ENCODE measurements at places on chromosomes 3 and 15.

- DNase-seq: peak; percentile 66
These were observed 285.1 kb upstream of the CDIN1 start for GRCh38 chr15:36294359-36294758.

- peak; percentile 76 for DNase-seq
These were observed 19.1 kb upstream of the TM4SF18 start for GRCh38 chr3:149352556-149352955.

DNA sequence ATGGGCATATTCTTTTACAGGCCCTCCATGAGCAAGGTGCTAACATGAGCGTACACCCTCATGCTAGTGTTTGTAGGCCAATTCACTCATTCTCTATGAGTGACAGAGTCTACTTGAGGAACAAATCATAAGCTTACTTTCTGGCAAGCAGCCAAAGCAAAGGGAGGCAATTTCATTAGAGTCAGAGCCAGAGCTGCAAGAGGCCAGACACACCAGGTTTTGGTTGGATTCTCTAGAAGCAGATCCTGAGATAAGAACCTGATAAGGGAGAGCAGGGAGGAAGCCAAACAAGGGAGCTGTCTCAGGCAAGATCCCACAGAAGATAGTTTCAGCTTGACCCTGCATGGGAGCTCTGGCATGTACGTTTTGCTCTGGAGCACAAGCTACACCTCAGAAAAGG is 214.1 kb upstream of the CTNNB1 start:
- no peak for DNase-seq

- DNase-seq: no peak
These were observed 106.2 kb downstream of the TLE3 start for GRCh38 chr15:69991551-69991980.

GRCh38 chr3:157059661-157060060 is 100.3 kb downstream of the CCNL1 start:
- DNase-seq: no peak

DNA sequence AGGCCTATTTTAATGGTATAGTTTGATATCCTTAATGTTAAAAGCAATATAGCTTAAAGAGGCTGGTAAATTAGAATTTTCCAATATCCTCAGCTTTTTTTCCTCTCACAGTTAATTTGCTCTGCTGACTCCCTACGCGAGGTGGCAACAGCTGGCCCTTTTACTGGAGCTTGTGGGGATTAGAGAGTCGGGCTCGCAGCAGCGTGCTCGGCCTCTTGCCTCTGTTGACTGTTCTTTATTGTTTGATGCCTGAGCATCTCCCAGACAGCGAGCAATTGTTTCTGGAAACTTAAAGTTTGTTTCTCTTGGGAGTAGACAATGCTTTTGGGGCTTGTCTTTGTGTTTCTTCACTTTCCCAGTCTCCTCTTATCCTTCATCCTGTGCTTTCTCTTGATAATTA is 80.8 kb downstream of the OPA1 start:
- no peak for DNase-seq

DNA sequence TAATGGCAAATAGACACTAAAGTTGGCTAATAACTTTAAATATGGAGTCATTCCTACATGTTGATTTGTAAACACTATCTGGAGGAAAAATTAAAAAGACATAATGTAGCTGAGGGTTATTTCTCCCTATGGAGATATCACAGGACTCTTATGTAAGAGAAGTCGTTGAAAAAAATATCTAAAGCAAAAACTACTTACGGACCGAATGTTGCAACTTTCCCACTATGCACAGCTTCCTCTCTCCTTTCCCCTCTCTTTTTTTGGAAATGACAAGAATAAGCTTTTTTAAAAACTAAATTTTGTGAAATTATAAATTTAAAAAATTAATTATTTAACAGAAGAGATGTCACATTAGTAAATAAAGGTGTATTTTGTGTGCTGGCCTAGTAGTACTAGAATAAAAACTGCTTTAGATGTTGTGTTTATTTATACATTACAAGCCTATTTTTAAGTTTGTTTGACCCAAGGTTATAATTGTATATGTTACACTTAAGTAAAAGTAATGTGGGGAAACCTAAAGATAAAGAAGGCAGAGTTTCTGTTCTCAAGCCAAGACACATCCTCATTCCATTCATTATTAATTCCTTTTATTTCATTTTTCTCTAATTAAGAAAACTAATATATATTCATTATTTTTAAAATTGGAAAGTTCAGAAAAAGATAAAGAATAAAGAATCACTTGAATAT is 20.7 kb upstream of the PPARG start:
- peak; percentile 44 for DNase-seq

DNA sequence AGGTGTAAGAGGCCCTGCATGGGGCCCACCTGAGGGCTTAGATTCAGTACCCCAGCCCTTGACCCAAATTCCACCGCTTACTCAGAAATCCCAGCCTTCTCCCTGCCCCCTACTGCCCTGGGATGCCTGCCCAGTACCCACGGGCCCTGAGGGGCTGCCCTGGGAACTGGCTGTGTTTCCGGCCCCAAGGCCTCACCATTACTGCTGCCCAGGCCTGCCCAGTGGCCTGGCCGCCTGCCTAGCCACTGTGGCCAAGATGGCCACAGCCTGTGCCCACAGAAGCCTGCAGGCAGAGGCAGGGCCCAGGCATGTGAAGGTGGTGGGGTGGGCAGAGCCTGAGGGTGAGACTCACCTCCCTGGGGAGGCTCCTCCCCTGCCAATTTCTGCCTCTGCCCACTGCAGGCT is 6.1 kb upstream of the PRKCD start:
- DNase-seq: no peak

DNA sequence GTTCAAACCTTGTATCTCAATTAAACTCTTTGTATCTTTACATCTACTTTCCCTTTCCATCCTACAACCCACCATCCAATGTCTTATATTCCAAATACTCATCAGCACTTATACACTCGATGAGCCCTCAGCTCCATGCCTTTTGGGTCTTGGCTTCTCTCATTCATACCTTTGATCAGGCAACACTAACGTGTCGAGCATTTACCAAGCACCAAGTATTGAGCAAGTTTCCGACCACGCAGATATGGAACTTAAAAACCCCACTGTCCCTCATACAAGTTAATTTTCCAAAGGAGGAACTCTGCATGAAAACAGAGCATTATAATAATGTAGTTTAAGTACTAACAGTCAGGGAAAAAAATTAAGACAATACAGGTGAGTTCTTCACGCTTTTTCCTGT is 102.8 kb downstream of the IL1RAP start:
- DNase-seq: no peak

GRCh38 chr15:60673918-60674558 is 195.1 kb upstream of the ICE2 start:
- peak; percentile 90 for DNase-seq

DNA sequence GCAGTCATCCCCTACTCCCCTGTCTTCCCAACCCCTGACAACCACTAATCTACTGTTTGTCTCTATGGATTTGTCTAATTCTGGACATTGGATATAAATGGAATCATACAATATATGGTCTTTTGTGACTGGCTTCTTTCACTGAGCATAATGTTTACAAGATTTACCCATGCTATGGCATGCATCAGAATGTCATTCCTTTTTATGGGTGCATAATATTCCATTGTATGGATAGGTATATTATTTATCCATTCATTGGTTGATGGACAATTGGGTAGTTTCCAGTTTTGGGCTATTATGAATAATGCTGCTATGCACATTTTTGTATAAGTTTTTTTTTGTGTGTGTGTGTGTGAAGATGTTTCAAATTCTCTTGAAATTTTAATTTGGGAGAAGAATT is 16.6 kb upstream of the TTBK2 start:
- no peak for DNase-seq

GRCh38 chr15:64379216-64379960 is 1.9 kb downstream of the PCLAF start:
- DNase-seq: no peak

DNA sequence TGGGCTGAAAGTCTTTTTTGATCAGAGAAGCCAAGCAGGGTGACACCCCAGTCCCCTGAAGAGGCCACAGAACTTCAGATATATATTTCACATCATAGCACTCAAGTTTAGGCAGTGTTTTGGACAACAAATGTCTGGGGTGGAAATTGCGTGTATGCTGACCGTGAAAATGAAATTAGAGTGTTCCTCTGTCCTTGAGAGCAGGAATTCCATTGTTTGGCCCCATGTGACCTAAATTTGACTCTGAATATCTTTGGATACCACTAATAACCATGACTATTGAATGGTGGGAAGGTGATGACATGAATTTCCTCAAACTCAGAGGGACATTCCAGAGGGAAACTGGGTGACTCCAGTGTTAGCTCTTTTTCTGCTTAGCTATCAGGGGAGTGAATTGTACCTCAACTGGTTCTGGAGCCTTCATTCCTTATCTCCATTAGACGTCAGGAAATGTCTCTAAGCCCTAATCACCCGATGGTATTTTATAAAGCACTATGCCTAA is 263.5 kb upstream of the RASGRP1 start:
- DNase-seq: peak; percentile 47

DNA sequence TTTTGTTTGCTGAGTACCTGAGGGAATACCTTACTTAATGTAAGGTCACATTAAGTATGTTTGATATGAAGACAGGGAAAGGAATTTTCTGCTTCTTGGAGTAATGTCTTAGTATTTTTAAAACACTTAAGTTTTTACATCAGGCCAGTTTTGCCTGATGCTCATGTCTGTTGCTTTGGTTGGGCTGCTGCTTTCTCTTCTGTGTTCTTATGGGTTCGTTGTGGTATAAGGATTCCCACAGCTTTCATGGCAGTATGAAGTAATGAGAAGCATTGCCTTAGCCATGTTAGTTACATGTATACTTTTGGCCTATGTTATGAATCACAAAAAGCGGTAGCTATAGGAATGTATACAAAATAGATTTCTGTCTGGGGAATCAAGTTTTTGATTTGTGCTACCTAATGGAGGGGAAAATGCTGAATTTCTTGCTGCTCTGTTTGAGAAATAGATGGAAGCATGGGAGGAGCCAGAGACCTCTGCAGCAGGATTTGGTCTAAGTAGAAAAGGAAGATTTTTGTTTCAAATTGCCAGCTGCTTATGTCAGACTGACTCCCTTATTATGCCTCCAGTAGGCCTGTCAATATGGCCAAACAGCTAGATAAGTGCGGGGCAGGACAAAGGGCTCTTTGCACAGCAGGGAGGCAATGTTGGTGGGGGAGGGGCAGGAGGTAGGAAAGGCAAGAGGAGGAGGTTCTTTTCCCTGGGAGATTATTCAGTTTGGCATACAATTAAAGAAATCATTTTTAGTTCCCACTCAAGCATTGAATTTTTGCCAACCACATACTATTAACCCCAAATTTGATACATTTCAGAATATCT is 5.2 kb downstream of the SETD5 start:
- peak; percentile 69 for DNase-seq

DNA sequence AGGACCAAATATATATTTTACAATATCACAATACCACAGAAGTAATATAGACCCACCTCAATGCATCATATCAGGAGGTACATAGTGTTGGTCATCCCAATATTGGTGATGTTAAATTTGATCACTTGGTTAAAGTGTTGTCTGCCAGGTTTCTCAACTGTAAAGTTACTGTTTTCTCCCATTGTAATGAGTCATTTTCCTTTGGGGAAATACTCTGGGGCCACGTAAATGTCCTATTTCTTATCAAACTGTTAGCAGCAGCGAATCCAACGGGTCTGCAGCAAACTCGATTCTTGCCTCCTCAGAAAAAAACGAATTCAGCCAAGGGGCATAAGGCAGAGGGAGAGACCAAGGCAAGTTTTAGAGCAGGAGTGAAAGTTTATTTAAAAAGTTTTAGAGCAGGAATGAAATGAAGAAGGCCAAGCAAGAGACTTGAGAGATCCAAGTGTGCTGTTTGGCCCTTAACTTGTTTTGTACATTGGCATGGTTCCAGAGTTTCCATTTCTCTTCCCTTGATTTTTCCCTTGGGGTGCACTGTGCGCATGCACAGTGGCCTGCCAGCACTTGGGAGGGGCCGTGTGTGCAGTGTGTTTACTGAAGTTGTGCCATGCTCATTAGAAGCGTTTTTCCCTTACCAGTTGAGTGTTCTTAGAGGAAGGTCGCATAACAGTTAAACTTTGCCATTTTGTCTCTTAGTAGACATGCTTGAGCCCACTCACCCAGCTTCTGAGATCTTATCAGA is 512.5 kb downstream of the AGBL1 start:
- no peak for DNase-seq

DNA sequence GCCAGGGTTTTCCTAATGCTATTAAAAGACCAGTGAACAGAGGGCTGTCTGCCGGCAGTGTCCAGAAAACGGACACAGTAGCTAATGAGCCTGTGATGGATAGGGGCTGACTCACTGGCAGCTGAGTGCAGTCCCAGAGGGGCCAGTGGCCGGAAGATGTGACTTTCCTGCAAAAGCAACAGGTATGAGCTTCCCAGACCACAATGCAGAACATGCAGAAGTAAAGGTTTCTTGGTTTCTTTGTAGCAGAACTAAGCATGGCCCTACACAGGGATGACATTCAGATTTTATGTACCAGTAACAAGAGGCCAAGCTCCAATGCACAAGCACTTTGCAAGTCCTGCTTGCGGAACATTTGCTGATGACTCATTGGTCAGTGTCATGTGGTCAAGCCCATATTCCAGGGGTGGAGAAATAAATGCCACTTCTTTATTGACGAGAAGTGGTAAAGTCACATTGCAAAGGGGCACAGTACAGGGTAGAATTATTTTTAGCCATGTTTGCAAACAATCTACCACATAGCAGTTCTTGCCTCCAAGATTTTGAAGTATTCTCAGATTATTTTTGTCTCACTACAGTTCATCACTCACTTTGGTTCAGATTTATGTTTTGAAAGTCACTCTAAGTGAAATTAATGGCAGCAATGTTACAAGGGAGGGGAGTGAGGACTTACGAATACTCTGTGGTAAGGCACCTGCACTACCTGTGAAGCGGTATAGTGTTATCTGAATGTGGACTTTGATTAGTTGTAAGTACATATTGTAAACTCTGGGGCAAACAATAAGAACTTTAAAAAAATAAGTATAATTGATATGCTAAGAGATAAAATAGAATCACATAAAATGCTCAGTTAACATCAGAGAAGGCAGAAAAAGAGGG is 263.3 kb downstream of the ABHD5 start:
- peak; percentile 62 for DNase-seq

DNA sequence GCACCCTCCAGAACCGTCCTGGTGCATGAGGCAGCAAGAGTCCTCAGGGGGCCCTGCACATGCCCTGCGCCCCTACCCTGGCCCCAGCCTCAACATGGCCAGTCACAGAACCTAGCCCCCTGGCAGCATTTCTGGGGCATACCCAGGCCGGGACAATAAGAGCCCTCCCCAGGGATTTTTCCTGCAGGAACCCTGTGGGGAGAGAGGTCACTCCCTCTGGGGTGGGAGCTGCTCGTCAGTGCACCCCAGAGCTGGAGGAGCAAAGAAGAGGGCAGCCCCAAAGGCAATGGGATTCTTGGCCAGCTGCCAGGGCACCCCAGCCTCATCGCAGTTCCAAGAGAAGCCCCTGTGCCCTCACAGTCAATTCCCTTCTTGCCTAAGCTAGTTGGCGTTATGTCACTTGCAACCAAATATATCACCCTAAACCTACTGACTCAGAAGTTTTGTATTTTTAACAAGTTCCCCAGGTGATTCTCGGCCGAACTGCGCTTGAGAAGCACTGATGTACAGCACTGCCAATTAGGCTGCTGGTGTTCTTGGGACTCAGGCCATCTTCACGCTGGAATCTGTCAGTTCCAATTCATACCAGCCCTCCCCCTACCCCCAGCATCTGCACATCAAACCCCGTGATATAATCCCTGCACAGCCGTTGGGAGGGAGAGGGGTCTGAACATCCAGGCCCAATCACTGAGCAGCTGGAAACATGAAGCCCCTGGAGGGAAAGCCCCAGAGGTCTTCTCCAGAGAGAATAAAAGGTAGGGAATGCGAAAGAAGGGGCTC is 87.5 kb upstream of the PRR20G start:
- no peak for DNase-seq

All from choroid plexus epithelial cell (primary cell).